AG04449 (cell line): ENCODE measurements at places on chromosomes 4 and X.

DNA sequence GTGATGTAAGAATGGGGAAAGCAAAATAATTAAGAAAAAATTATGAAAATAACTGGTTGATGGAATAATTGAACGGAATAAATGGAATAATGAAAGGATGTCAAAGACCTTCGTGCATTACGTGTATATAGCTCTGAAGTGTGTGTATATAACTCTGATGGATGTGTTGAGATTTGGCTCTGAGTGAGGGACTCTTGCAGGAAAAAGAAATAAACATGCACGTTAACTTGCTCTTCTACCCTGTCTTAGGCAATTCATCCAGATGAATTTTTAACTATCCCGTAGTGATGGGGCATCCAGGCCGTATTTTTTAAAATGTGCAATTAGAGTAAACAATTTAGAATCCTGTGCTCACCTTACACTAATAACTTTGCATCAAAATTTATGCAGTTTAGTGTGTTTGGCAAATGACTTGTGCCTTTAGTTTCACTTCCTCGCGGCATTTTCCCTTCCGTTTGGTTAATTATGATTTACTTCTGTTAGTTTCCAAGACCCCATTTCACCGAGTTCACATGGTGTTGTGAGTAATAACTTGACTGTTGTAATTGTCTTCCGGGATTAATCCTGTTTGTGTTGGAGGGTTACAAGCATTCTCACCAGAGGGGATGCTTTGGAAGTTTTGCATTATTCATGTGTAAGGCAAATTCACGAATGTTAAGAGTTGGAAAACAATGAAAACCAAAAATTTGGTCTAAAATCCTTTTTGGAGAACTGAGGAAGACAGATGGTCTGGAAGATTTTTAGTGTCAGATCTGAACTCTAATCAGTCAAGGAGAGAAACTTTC, 256.5 kb upstream of the FAT1 start:
- no peak for DNase-seq

GRCh38 chr4:1547131-1547855, 136.8 kb downstream of the FAM53A start:
- no peak for DNase-seq

DNA sequence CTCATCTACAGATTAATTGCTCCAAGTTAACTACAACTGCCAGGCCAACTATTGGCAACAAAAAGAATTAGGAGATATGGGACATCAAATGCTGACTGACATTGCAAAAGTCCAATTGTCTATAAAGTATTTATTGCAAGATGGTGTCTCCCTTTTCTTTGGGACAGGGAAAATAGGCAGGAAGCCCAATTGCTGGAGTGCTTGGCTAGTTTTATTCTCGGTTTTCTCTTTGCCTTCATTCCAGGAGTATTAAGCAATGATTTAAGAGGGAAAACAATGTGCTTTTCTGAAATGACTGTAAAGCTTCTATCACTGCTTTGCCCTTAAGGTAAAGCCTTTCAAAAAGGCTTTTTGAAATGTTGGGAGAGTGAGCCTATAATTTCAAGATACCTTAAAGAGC, 62.8 kb upstream of the DIAPH2 start:
- DNase-seq: no peak

DNA sequence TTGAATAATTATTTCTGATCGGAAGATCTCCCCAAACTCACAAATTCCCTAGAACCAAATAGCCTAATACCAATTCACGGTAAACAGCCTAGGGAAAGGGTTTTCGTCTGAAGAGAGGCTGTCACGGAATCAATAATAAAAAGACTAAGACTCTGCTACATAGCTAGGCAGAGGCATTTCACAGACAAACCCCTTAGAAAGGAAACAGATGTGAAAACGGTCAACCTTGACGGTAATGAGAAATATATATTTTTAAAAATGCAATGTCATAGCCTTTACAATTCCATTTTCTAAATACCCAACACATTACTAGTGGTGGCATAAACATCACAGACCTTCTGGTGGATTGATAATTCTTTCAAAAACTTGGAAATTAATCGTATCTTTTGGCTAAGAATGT, 28.4 kb downstream of the PROM1 start:
- DNase-seq: no peak

- no peak for DNase-seq
Measured at GRCh38 chrX:102154900-102155805, 624 bp downstream of the BEX5 start.

GRCh38 chr4:111120191-111120590, 497.3 kb upstream of the PITX2 start:
- DNase-seq: no peak

- no peak for DNase-seq
Measured at GRCh38 chr4:25174674-25175073, 14.4 kb upstream of the SEPSECS start.

GRCh38 chr4:20284990-20285389, 33.3 kb downstream of the SLIT2 start:
- DNase-seq: no peak

DNA sequence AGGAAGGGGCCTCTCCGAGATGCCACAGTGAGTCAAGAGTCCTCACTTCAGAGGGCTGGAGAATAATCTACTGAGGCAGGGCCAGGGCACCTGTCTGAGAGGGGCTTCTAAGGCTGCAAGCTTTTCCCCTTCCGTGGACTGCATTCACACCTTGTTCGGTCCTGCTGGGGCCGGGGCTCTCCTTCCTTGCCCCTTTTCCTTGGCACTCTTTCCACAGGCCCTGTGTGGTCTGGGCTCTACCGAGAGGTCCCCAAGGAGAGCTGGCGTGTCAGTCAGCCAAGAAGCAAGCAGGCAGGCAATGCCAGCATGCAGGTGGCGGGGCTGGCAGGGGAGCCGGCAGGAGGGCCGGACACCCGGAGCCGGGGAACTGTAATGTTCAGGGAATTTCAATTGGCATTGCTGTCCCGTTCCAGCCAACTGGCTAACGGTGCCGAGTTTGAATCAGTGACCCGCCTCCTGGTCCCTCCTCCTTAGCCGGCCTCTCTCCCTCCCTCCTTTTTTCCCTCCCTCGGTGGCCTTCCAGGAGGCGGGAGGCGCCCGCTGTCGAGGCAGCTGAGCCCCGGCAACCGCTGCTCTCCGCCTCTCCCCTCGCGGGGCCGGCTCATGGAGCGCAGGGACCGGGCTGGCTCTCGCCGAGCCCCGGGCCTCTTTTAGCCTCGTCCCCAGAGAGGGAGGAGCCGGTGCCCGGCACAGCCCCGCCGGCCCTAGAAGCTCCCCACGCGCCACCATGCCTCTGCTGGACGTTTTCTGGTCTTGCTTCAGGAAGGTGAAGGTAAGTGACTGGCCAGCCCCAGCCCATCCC, at the start of gene STARD8:
Gene STARD8 (plus strand): TSS at position 511 of the 802 bp plus-strand sequence. CDS start 217 bp downstream, at position 728.
- DNase-seq: no peak

DNA sequence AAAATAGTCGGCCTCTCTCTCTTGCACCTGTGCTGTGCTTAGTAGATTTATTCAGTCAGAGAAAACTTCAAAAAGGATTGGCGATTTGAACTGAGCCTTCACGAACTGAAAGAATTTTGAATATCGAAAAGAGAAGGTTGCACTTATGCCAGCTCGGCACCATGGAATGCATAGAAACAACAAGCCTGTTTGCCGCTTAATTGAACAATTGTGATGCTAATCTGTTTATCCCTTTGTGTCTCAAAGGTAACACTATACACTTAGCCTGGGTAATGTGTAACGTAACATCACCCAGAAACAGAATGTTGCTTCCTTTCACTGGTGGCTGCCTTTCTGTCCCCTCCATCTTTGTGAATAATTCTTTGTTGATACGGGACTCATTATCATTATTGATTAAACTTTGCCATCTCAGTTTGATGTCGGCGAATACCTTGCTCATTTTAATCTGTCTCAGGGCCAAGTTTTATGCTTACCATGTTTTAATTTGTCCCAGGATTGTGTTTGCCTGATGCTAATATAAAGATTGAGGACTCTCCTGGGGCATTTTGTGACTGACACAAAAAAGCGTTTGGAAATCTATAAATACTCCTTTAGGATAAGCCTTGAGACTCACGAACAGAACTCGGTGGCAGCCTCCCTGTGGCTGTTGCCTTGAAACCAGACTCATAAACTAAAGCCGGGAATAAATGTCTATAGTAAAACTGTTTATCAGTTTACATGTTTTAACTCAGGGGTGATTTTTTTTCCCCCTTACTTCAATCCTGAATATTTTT, 400.5 kb downstream of the RAPGEF2 start:
- DNase-seq: no peak

- DNase-seq: no peak
Measured at GRCh38 chr4:112818594-112818965, 181.6 kb downstream of the LARP7 start.

- DNase-seq: no peak
Measured at GRCh38 chr4:39950861-39951481, 26.7 kb downstream of the PDS5A start.

DNA sequence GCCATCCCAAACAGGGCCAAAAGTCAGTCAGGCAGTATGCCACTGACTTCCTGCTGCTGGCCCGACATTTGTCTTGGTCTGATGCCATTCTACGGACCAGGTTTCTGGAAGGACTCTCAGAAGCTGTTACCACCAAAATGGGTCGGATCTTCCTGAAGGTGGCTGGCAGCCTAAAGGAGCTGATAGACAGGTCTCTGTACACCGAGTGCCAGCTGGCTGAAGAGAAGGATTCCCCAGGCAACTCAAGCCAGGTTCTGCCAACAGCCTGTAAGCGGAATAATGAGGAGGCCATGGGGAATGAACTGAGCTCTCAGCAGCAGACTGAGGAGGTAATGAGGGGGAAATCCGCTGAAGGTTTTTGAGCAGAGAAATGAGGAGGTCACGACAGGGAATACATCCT, 95.7 kb downstream of the RTL9 start:
- no peak for DNase-seq

- no peak for DNase-seq
Measured at GRCh38 chrX:130995439-130995838, 62.7 kb upstream of the ARHGAP36 start.

- DNase-seq: no peak
Measured at GRCh38 chrX:46599051-46599560, 25.5 kb downstream of the CHST7 start.

- DNase-seq: no peak
Measured at GRCh38 chr4:3112609-3113469, 38.4 kb downstream of the HTT start.

DNA sequence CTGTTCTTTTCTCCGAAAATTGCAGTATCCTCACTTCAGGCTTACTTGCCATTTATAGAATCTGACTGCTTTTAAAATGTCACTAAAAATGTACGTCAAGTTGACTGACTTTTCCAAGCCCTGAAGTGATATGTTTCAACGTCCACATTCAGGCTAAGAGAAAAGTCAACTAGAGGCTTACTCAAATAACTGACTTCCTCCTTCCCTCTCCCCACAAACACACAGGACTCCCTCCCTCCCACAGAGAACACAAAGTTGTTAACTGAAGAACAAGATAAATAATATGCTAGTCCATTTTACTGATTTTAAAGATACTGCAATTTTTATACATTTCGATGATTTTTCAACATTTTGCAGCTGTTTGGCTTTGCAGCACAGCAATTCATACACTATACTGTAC, 13.8 kb upstream of the CDKL2 start:
- DNase-seq: no peak

DNA sequence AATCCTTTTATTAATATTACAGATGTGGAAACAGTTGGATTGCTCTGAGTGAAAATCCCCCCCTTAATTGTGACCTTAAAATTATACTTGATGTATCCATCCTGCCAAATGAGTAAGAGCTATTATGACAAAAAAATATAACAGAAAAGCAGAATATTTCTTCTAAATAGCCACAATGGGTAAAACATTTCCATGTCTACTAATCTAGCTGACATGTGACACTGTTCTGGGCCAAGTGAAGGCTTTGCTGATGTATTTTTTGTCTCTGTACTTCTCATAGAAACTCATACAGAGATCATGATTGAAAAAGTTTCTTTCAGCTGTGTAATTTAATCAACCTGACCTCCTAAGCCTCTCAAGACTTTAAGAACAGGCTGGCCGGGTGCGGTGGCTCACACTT, 569.1 kb upstream of the ZFP42 start:
- DNase-seq: no peak

- no peak for DNase-seq
Measured at GRCh38 chr4:31086756-31087330, 366.7 kb downstream of the PCDH7 start.

DNA sequence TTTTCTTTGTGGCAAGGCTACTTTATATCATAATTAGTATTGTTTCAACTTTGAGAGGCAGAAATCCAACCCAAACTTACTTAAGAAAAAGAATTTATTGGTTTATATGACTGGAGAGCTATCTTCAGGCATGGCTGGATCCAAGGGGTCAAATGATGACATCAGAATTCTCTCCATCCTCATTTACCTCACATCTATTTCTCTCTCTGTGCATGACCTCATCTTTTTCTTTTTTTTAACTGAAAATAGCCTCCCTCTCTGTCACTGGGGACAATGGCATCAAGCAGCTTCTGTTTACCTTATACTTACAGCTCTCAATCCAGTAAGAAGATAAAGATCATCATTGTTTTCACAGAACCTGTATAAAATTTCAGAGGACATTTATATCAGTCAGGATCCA, 12.0 kb upstream of the EXOC1L start:
- DNase-seq: no peak

DNA sequence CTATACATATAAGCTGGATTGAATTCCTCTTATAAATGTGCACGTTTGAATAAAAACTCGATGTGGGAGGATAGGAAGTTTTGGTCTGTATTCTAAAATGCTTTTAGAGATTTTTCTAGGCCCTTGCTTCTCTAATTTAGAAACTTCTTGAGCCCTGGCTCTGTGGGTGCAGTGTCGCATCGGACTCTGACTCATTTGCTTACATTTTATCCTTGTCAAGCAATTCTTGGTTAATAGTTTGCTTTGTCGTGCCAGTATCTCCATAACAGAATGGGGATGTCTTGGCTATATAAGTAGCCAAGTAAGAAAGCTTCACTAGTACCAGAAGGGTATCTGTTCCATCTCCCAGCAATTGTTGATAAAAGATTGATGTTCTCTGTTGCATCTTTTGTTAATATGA, 10.7 kb downstream of the SGMS2 start:
- DNase-seq: no peak

GRCh38 chrX:103630171-103630511, 1.4 kb downstream of the TCEAL1 start:
- DNase-seq: no peak

DNA sequence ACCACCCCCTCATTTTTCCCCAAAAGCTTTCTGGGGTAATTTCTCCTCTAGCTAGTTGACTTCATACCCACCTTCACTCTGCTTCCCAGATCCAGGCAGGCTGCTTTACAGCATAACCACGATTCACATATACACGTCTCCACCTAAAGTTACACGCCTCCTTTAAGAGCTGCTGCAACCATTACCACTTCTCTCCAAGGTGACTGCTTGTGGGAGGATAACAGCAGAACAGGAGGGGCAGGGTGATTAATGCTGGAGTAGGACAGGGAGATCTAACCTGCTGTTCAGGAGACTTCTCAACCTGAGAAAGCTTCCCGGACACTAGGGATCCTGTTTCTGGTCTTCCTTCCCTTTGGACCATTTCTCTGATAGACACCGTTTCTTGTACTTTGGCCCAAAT, 77.4 kb downstream of the MGST2 start:
- DNase-seq: no peak

GRCh38 chrX:130831347-130831722, 71.7 kb downstream of the ENOX2 start:
- no peak for DNase-seq
